ENCODE measurements at places on chromosomes 3 and 15. TPM values are rescaled to one million over a fixed set of nuclear protein-coding genes. Genes with fewer than 3 reads are reported as not detected.

The TEX9 gene
- total RNA-seq: 2.2 TPM

The TM6SF1 gene
- total RNA-seq: 0.50 TPM

The SH2D7 gene
- total RNA-seq: not detected

DNA sequence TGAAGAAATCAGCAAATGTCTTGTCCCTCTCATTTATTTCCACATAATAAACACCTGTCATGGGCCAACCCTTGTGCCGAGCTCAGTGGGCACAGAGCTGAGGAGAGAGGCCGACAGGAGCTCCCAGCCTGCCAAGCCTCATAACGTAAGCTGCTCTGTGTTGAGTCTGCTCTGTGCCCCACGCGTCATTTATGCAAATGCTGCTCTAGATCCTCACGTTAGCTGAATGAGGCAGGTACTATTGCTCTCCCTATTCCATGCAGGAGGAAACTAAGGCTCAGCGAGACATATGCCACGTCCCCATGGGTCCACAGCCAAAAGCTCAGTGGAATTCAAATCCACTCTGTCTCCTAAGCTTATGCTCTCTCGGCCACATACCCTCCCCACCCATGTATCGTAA, 41.5 kb downstream of the EFCAB12 start:
- no peak for DNase-seq

DNA sequence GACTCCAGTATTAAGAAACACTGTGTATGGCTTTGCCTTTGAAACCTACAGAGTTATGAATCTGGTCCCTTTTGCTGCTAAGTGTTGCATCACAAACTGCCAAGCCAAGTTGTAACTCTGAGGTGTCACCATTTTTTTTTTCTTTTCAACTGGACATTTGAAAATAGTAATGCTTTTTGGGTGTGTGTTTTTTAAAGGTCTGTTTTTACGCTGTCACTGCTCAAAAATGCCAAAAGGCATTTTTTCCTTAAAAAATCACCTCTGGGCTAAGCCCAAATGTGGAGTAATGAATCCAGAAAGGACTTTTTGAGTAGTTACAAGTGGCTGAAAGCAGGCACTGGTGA, 9.5 kb downstream of the SMAD3 start:
- DNase-seq: no peak

GRCh38 chr15:54410481-54410880, 432.2 kb downstream of the UNC13C start:
- no peak for DNase-seq

Data from CD4-positive, alpha-beta memory T cell (primary cell).